Panc1 (cell line): ENCODE measurements at places on chromosomes 6 and 20.

GRCh38 chr6:89729818-89730217 lies 89.8 kb downstream of the MDN1 start:
- no peaks in the 10 kb centered on the region for H3K27me3 ChIP-seq
- H3K27ac ChIP-seq, result no peak overlapping the region
- H3K4me1 ChIP-seq, result no peaks in the 10 kb centered on the region
- peaks cover 40% of the 10 kb centered on the region for H3K36me3 ChIP-seq
- H3K4me3 ChIP-seq, result no peak overlapping the region

DNA sequence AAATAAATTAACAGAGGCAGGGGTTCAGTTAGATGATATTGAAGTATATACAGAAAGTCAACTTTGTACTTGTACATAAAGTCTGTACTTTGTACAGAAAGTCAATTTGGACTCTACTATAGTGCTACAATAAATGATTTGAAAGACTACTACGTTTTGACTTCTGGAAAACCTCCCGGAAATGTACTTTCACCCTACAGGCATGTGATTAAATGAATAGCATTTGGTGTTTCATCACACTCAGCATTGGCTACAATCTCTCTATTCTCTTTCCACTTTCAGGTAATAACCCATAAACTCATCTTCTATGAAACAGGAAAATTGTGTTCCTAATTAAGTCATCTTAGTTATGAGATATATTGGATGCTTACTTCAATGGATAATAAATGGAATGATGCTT lies 25.6 kb upstream of the MC3R start:
- no peaks in the 10 kb centered on the region for H3K36me3 ChIP-seq
- H3K4me1 ChIP-seq, result no peaks in the 10 kb centered on the region
- no peak overlapping the region for H3K27ac ChIP-seq
- no peaks in the 10 kb centered on the region for H3K27me3 ChIP-seq

GRCh38 chr6:42152024-42152423 lies 9.6 kb upstream of the C6orf132 start:
- H3K27ac ChIP-seq, result no peak overlapping the region
- no peaks in the 10 kb centered on the region for H3K4me1 ChIP-seq
- no peaks in the 10 kb centered on the region for H3K27me3 ChIP-seq
- no peak for DNase-seq
- no peak overlapping the region for H3K4me3 ChIP-seq

- H3K4me1 ChIP-seq, result 0 out of 2 replicates have a peak, but pooled peaks cover 4% of the 10 kb centered on the region
- no peak overlapping the region for H3K27ac ChIP-seq
- no peaks in the 10 kb centered on the region for H3K27me3 ChIP-seq
- no peak for DNase-seq
- no peak overlapping the region for H3K4me3 ChIP-seq
Measured at GRCh38 chr20:20002101-20002998, 14.8 kb upstream of the NAA20 start.

DNA sequence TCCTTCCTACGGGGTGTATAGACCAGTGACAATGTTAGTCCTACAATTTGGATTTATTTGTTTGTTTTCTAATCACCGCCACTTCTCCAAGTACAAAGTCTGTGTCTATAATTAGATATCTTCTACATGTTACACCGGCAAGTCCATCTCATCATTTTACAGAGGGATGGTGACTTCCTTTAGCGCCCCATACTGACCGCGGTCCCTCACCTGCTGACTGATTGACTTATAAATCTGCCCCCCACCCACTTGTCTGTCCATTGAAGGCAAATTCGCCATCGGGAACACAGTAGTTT lies 8.9 kb upstream of the NR2E1 start:
- no peaks in the 10 kb centered on the region for H3K4me1 ChIP-seq
- no peaks in the 10 kb centered on the region; the same call in 1 of the 2 replicates for H3K36me3 ChIP-seq
- no peak overlapping the region for H3K27ac ChIP-seq
- DNase-seq, result no peak
- no peak overlapping the region for H3K4me3 ChIP-seq

- H3K4me1 ChIP-seq, result no peaks in the 10 kb centered on the region
- H3K27ac ChIP-seq, result no peak overlapping the region
- no peaks in the 10 kb centered on the region for H3K27me3 ChIP-seq
- H3K36me3 ChIP-seq, result no peaks in the 10 kb centered on the region
Measured at GRCh38 chr20:46356195-46357029, 48.1 kb upstream of the CDH22 start.

GRCh38 chr20:37327748-37328147 lies 18.2 kb upstream of the SRC start:
- H3K36me3 ChIP-seq, result no peaks in the 10 kb centered on the region
- H3K27ac ChIP-seq, result no peak overlapping the region
- H3K4me3 ChIP-seq, result no peak overlapping the region
- H3K4me1 ChIP-seq, result no peaks in the 10 kb centered on the region
- DNase-seq, result no peak

DNA sequence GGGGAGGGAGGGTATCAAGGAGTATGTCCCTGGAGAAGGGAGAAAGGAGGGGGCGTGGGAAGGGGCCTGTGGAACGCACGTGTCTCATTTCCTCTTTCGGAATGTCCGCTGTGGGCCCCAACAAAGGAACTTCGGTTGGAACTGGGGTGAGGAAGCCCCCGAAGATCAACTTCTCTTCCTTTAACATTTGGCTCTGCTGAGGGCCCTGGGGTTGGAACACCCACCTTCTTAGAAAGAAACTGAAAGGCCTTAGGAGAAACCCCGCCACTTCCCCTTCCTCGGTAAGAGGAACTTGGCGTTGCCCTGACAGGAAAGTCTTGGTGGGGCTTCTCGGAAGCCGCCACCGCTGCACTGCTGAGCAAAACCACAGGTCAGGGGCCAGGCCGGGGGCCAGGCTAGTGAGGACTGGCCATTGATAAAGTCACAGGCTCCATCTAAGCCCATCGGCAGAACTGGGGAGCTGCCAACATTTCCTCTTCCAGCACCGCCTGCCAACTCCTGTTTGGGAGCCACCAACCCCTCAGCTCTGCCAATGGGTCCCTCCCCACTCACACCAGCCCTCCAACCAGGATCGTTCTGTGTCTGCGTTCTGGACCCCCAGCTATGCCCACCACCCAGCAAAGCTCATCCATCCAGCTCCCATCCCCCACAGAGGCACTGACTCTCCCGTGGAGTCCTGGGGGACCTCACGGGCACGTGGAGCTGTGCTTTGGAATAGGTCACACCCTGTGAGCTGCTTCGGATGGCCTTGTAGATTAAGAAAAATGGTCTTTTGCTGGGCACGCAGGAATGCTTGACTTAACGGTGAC lies 44.8 kb downstream of the FGD2 start:
- H3K36me3 ChIP-seq, result no peaks in the 10 kb centered on the region
- H3K4me3 ChIP-seq, result no peak overlapping the region
- DNase-seq, result no peak
- H3K27ac ChIP-seq, result peak overlapping the region; percentile 4; the same call in 1 of the 2 replicates
- no peaks in the 10 kb centered on the region for H3K27me3 ChIP-seq

GRCh38 chr6:122631571-122632249 lies 21.5 kb downstream of the PKIB start:
- DNase-seq, result no peak
- H3K27me3 ChIP-seq, result no peaks in the 10 kb centered on the region
- no peaks in the 10 kb centered on the region for H3K4me1 ChIP-seq
- H3K27ac ChIP-seq, result no peak overlapping the region
- no peak overlapping the region for H3K4me3 ChIP-seq

DNA sequence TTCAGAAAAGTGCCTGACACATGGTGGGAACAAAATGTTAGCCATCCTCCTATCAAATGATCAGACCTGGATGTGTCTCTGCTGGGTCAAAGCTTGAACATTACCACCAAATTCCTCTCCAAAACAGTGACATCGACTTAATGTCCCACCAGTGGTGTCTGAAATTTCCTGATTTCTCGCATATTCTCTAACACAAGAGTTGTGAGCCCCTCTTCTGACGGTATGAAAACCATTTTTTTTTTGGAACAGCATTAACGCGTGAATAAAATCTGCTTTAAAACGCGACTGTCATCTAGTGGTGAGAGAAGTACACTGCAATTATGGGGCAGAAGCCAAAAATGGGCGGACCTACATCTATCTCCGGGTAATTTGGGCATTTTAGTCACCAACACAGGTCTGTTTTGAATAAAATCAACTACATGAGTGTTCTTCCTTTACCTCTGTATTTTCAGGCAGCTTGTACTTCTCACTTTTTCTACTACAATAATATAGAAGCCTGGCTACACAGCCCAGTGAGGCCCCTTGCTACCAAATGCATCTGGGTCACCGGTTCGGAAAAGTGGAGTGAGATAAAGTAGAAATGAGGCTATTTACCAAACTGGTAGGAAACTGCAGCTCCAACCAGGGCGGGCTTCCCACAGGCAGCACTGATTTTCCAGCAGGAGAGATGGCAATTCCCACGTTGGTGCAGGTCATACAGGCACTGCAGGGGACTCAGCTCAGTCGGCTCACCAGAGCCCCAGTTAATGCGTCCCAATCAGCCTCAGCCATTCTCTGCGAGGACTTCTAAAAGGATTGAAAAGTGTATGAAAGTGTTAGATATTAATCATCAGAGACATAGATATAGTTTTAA lies 27.4 kb downstream of the MGME1 start:
- no peak for DNase-seq
- no peaks in the 10 kb centered on the region for H3K27me3 ChIP-seq
- no peaks in the 10 kb centered on the region for H3K36me3 ChIP-seq
- H3K27ac ChIP-seq, result no peak overlapping the region
- no peaks in the 10 kb centered on the region; the same call in 1 of the 2 replicates for H3K4me1 ChIP-seq
- peak overlapping the region; percentile 31 for H3K4me3 ChIP-seq

GRCh38 chr20:21569586-21569985 lies 55.7 kb upstream of the NKX2-2 start:
- H3K27me3 ChIP-seq, result peaks cover 7% of the 10 kb centered on the region; the same call in 1 of the 2 replicates
- no peaks in the 10 kb centered on the region for H3K4me1 ChIP-seq

DNA sequence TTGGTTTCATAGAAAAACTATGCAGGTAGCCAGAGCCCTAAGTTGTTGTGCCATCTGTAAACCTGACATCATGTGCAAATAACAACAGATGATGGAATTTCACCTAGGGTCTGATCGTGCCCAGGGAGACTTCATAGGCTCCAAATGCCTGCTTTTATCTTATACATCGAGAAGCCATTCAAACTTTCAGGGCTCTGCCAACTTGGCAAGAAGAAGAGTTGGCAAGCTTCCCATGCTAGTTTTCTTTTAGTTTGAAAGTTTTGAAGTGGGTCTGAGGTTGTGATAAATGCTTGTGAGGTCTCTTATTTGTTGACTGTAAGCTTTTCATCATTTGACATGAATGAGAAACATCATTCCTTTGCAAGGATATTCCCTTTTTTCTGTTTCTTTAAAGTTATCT lies 175.4 kb upstream of the FLRT3 start:
- no peak for DNase-seq
- no peak overlapping the region for H3K27ac ChIP-seq
- H3K4me3 ChIP-seq, result no peak overlapping the region
- H3K27me3 ChIP-seq, result no peaks in the 10 kb centered on the region

- no peak overlapping the region for H3K27ac ChIP-seq
- no peaks in the 10 kb centered on the region for H3K4me1 ChIP-seq
- DNase-seq, result no peak
Measured at GRCh38 chr20:37703035-37703845, 9.4 kb downstream of the CTNNBL1 start.

- H3K36me3 ChIP-seq, result no peaks in the 10 kb centered on the region
- no peak overlapping the region for H3K4me3 ChIP-seq
- no peaks in the 10 kb centered on the region for H3K4me1 ChIP-seq
- H3K27ac ChIP-seq, result no peak overlapping the region
Measured at GRCh38 chr6:56152611-56153010, 94.8 kb downstream of the COL21A1 start.

GRCh38 chr6:159418997-159419396 lies 249.8 kb downstream of the FNDC1 start:
- peaks cover 5% of the 10 kb centered on the region; the same call in 1 of the 2 replicates for H3K27me3 ChIP-seq
- no peak overlapping the region for H3K4me3 ChIP-seq
- no peaks in the 10 kb centered on the region for H3K36me3 ChIP-seq
- no peaks in the 10 kb centered on the region for H3K4me1 ChIP-seq
- H3K27ac ChIP-seq, result no peak overlapping the region

DNA sequence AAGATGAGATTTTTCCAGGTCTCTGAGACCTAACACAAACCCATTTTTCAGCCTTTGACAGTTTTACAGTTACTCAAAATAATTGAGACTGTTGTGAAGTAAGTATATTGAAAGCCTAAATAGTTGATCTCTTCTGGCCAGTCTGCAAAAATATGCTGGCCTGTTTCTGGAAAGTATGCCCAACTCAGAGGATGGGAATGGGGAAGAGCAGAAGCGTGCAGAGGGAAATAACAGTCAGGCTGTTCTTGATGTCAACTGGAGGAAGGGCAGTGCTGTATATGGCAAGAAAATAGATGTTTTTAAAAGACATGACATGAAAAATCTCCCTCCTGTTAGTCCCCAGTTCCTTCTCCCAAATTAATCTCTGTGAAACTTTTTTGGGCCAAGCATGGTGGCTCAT lies 3.8 kb downstream of the GID8 start:
- H3K36me3 ChIP-seq, result peaks cover 15% of the 10 kb centered on the region
- H3K27ac ChIP-seq, result no peak overlapping the region
- H3K4me1 ChIP-seq, result peaks cover 11% of the 10 kb centered on the region
- H3K4me3 ChIP-seq, result no peak overlapping the region
- no peaks in the 10 kb centered on the region for H3K27me3 ChIP-seq
- DNase-seq, result no peak

DNA sequence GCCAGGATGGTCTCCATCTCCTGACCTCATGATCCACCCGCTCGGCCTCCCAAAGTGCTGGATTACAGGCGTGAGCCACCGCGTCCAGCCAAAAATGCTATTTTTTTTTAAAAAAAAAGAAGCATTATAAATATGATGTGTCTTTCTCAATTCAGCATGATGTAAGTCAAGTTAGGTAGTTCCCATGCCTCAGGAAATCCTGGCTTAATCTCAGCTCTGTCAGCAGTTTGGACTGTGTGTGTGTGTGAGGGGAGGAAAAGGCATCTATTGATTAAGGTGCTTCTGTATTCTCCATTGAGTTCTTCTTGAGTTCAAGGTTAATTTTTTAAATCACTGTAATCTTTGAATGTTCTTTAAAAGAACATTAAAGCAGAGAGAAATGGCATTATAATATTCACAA lies 51.5 kb downstream of the GMDS start:
- H3K27ac ChIP-seq, result no peak overlapping the region
- no peak overlapping the region for H3K4me3 ChIP-seq
- H3K36me3 ChIP-seq, result no peaks in the 10 kb centered on the region
- H3K4me1 ChIP-seq, result peaks cover 3% of the 10 kb centered on the region; the same call in 1 of the 2 replicates
- H3K27me3 ChIP-seq, result no peaks in the 10 kb centered on the region

DNA sequence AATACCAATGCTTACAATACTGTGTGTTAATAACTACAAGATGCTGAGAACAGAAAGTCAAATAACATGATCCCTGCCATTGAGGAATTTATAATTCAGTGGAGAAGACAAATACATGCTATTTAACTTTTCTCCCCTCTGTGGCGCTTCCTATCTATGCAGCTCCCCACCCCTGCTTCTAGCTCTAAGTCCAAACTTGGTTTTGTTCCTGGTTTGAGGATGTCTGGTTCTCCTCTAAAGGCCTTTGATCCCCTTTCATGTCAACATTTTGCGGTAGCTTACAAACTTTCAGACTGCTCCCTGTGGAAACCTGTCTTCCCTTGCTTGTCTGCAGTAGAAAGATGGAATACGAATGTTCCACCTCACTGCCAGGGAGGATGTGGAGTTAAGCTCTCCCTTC lies 18.4 kb upstream of the REPS1 start:
- no peaks in the 10 kb centered on the region for H3K36me3 ChIP-seq
- H3K27me3 ChIP-seq, result peaks cover 16% of the 10 kb centered on the region
- H3K27ac ChIP-seq, result no peak overlapping the region
- no peak for DNase-seq
- no peaks in the 10 kb centered on the region for H3K4me1 ChIP-seq

GRCh38 chr20:53148771-53149147 lies 176.6 kb downstream of the TSHZ2 start:
- H3K4me1 ChIP-seq, result no peaks in the 10 kb centered on the region
- no peaks in the 10 kb centered on the region for H3K36me3 ChIP-seq
- DNase-seq, result no peak

GRCh38 chr20:45940053-45940452 lies 5.6 kb downstream of the PCIF1 start:
- H3K4me3 ChIP-seq, result no peak overlapping the region
- H3K27ac ChIP-seq, result no peak overlapping the region
- peaks cover 4% of the 10 kb centered on the region; the same call in 1 of the 2 replicates for H3K4me1 ChIP-seq
- H3K27me3 ChIP-seq, result no peaks in the 10 kb centered on the region
- DNase-seq, result no peak
